ENCODE measurements at places on chromosomes 7 and 10.

DNA sequence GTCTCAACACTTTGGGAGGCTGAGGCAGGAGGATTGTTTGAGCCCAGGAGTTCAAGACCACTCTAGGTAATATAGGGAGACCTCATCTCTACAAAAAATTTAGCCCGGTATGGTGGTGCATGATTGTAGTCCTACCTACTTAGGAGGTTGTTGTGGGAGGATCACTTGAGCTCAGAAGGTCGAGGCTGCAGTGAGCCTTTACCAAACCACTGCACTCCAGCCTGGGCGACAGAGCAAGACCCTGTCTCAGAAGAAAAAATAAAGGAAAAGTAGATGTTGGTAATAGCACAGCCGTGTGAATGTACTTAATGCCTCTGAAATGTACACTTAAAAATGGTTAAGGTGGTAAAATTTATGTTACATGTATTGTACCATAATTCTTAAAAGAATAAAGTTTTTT lies 25.3 kb downstream of the TIMM23 start:
- no peak for DNase-seq

DNA sequence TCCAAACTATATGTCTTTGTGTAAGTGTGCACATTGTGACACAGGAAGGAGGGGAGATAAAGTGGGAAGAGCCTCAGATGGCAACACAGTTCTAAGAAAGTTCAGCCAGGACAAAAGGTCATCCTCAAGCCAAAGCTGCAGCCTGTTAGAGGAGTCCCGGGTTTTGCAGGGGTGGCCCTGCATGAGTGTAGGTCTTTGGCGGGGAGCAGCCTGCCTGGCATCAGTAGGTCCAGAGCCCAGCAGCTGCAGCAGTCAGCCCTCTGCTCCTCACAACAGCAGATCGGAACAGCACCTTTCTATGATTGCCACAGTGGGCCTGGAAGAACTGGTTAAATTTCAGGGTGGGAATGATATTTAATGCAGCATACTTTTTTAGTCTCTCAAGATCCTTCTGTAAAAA lies 13.5 kb upstream of the VDAC2 start:
- no peak for DNase-seq

- no peak for DNase-seq
These were observed 327.4 kb downstream of the RPS24 start for GRCh38 chr10:78361031-78361430.

- DNase-seq: no peak
These were observed 9.4 kb upstream of the INPP5A start for GRCh38 chr10:132528064-132528691.

- no peak for DNase-seq
These were observed 91.4 kb upstream of the NAMPT start for GRCh38 chr7:106376026-106376799.

GRCh38 chr7:82319674-82320118 lies 123.9 kb downstream of the CACNA2D1 start:
- DNase-seq: no peak

DNA sequence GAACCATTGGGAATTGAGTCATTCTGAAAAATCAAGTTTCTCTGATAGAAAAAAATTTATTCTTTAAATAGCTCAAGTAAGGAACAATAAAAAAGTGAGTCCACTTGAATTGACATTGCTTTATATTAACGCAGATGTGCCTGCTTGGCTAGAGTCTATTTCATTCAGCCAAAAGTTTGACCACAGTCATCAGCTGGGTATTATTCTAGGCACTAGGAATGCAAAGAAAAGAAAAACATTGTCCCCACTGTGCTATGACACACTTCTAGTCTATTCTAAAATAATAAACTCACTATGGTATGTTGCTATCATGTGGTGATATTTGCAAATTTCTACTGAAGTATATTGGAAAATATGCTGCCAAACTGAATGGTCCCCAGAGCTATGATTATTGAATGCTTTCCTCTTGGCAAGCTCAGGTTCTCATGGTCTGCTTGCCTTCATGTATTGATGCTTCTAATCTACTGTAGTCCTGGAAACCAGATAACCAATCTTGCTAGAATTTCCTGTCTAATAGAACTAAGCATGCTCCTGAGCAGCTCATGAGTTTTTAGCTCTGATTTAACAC lies 8.3 kb downstream of the SFRP4 start:
- DNase-seq: no peak
